NCI-H526 treated with DMSO at 0.1 percent for 48 hours (cell line): ENCODE measurements at places on chromosomes 11 and 22.

GRCh38 chr22:34111210-34111824, 191.0 kb upstream of the LARGE1 start:
- DNase-seq = no peak

GRCh38 chr11:85815186-85815931, 4.4 kb upstream of the SYTL2 start:
- no peak for DNase-seq

- no peak for DNase-seq
Observed at GRCh38 chr22:44191036-44191454, 10.3 kb downstream of the PARVG start.

DNA sequence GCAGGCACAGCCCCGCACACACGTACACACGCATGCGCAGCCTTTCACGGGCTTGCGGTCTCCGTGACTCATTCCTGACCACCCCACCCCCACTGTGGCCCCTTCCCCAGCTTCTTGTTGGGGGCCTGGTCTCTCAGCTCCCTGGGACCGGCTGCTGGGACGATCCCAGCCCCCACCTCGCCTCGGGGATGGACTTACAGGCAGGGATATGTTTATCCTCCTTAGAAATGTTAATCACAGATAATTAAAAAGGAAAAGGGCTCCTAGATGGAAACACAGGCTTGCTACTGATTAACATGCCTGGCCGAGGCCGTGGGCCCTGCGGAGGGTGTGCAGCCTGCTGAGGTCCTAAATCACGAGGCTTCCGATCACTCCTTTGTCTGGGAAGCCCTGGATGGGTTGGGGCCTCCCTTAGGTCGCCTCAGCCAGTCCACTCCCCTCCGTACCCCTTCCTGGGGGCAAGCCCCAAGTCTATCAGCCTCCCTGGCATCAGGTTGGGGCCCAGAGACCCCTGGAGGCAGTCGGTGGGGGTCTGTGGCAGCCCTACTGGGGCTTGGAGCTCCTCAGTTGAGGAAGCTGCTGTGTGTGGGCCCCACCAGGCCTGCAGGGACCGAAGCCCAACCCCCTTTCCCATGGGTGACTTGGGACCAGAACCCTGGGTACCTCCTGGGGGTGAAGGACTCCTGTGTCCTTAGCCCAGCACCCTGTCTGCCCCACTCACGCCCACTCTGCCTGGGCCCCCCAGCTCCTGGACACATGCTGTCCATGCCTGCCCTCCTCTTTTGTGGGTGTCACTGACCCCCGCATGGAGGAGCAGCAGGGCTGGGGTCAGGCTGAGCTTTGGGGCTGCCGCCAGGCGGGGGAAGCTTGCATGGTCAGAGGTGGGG, 20.6 kb downstream of the TSPAN4 start:
- DNase-seq = no peak
